ENCODE measurements at places on chromosomes 2 and 18.

DNA sequence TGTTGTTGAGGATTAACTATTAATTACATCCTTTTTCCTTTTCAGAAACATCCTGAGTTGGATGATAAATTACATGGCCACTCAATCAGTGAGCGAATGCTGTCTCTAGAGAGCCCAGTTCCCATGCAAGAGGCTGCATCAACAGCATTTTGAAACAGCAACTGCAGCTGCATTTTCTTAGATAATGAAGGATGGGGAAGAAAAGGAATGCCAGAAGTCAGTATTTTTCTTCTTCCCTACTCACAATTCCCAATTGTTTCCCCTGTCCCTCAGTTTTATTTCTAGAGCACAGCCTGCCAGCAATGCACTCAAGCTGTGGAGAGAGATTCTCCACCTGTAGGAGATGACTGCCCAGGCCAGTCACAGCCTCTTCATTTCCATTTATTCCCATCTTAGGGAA lies 6.9 kb downstream of the SCN7A start:
- DNase-seq, result no peak

DNA sequence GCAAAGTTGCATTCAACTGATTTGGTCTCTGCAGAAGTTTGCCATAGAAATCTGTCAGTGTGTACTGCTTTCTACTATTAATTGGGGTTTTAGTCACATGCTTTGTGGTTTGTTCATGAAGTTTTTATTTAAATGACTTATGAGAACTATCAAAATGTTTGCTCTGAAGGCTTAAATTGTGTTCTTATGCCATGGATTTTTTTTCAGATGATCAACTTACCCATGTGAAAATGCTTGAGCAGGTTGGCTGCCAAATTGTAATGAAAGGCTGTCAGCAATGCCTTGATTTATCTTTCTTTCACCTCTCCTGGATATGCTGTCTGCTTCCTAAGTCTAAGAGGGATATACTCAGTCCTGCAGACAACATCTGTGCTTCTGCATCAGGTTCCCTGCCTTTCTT lies 50.7 kb downstream of the FMNL2 start:
- DNase-seq, result no peak

GRCh38 chr2:166404831-166405568 lies 29.3 kb upstream of the SCN9A start:
- DNase-seq, result no peak

DNA sequence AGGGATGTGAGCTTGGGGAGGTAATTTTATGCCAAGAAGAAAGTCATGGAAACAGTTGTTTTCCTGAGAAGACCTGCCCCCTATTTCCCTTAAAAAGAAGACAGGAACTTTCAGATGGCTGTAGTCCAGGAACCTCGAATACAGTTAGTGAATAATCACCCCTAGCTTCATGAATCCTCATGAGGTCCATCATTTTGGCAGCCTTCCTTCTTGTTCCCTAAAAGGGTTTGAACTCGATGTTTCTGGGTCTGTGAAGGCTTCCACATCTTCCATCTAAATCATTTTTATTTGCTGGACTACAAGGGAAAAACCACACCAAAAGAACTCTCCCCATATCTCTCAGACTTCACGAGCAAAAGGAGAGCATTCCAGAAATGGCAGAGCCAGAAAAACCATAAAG lies 290.8 kb downstream of the SLC4A3 start:
- no peak for DNase-seq

DNA sequence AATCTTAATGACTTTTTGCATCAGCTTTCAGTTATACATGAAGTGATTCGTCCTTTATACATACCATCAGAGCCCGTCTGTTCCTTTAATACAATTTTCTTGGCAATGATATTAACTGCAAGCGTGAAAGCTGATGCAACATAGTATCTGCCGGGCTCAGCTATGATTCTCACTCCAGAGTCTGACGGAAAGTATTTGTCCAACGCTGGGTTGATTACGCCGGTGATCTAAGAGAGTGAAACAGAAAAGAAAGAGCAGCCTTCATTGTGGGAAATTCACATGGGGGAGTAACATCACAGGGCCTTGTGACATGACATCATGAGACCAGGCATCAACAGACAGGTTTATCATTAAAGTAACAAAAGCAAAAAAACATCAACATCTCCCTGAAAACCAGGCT lies 6.2 kb downstream of the ODC1 start:
- DNase-seq, result no peak

DNA sequence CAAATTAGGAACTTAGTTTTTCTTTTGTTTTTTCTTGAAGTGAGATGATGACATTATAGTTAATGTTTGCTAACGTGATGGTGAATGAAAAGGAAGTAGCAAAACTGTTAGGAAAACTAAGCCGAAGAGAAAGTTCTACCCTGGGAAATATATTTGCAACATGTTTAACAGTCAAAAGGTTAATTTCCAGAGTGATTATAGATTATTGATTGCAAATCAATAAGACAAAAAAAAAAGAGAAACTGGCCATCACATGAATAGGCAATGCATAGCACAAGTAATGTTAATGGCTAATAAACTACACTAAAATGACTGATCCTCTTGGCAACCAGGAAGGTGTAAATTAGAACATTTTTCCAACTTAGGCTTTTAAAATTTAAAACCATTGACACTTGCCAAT lies 26.0 kb upstream of the AMMECR1L start:
- no peak for DNase-seq

DNA sequence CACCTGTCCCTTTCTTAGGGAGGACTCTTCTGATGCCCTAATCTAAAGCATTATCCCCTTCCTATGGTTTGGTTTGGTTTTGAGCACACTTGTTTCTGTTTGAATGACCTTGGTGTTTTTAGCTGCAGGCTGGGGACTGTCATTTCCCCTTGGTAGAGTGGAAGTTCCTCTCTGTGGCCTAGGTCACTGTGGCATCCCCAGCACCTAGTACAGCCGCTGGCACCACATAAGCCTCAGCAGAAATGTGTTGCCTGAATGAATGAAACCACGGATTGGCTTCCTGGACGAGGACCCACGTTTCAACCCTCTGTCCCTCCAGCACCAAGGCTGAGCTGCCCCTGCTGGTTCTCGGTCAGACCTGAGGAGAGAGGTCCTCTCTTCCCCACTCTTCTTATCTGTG lies 159.9 kb downstream of the CTIF start:
- DNase-seq, result no peak

DNA sequence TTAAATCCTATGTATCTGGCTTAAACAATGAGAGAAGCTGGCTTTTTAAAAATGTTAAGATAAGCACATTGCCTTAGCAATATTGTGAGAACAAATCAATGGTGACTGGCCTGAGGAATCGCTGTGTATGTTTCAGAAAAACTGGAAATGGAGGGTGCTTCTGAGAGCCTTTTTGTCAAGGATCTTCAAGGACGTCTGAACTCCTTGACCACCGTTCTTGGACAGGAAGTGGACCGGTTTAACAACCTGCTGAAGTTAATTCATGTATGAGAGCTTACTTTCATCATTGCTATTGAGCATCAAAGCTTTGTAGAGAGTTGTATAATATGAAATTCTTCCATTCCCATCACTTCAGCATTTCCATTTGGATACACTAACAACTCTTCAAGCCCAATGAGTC lies 72.6 kb downstream of the TRABD2A start:
- no peak for DNase-seq
